ENCODE measurements at places on chromosomes 2 and 18.

GRCh38 chr2:239688122-239688681, 287.4 kb upstream of the HDAC4 start:
- no peak for DNase-seq
- H3K4me3 ChIP-seq, result no peak overlapping the region
- H3K27ac ChIP-seq, result no peak overlapping the region

DNA sequence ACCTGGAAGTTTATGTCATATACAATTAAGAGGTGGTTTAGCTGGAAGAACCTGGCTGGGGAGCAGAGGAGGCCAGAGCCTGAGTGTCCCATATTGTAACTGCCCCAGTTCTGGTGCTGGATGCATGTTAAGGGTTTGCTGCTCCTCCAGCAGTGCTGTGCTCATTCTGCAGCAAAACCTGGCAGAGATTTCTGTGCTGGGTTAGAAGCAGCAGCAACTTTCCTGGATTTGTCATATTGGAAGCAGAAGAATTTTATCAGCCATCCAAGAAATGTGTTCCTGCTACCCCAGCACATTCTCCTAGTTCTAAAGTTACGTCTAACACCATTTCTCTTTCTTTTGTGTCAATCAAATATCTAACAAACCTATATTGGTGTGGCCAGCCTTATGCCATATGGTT, 284.1 kb downstream of the TDRD15 start:
- no peak overlapping the region for H3K27ac ChIP-seq
- no peaks in the 10 kb centered on the region for H3K4me1 ChIP-seq
- H3K36me3 ChIP-seq, result no peaks in the 10 kb centered on the region
- H3K4me3 ChIP-seq, result no peak overlapping the region
- H3K27me3 ChIP-seq, result no peaks in the 10 kb centered on the region

DNA sequence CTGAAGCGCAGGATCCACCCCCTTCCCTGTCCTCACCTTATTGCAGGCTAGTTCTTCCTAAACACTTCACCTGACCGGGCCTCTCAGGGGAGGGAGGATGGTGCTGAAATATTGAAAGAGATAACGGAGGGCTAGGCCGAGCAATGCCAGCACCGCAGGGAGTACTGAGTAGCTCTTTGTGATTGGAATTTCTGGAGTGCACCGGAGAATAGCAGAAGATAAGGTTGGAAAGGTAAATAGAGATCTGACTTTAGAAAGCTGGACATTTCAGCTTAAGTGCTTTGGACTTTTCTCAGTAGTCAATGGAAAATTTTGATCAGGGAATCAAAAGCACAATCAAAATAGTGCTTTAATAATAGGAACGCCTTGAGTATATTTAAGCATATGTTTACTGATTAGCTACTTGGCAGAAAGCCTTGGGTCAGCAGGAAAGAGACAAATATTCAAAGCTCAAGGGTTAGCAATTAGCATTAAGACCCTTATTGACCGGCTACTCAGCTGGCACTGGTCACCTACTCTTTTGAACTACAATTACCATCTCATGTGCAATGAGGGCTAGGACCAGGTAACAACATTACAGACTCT, 142.9 kb upstream of the NDUFV2 start:
- no peak overlapping the region for H3K27ac ChIP-seq
- no peak overlapping the region for H3K4me3 ChIP-seq
- DNase-seq, result no peak
- no peaks in the 10 kb centered on the region for H3K27me3 ChIP-seq

DNA sequence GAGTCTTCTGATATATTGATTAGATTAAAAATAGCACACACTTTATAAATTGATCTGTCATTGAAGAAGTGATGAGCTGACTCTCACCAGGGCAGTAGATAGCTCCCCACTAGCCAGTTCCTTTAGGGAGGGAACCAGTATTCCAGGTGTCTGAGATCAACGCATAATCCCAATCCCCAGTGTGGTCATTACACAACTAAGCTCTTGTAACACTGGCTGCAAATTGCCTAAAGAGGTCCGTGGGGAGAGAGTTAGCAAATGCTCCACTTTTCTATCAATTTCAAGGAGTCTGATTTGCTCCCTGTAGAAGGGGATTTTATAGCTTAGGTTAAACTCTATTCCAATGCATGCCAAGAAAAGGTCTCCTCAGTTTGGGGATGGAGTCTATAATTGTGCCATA, 7.7 kb downstream of the SLC14A1 start:
- peaks cover 99% of the 10 kb centered on the region for H3K27me3 ChIP-seq
- no peaks in the 10 kb centered on the region for H3K4me1 ChIP-seq
- DNase-seq, result no peak
- H3K36me3 ChIP-seq, result no peaks in the 10 kb centered on the region
- no peak overlapping the region for H3K4me3 ChIP-seq
- H3K27ac ChIP-seq, result no peak overlapping the region

GRCh38 chr2:48283586-48284269, 246.2 kb upstream of the STON1 start:
- no peak for DNase-seq
- no peaks in the 10 kb centered on the region for H3K27me3 ChIP-seq
- no peaks in the 10 kb centered on the region for H3K36me3 ChIP-seq
- H3K4me3 ChIP-seq, result no peak overlapping the region
- no peaks in the 10 kb centered on the region for H3K4me1 ChIP-seq

GRCh38 chr2:222792001-222792611, 68.7 kb upstream of the ACSL3 start:
- H3K4me1 ChIP-seq, result peaks cover 51% of the 10 kb centered on the region
- peak; percentile 10 for DNase-seq

GRCh38 chr2:45754131-45755010, 102.9 kb downstream of the PRKCE start:
- no peaks in the 10 kb centered on the region for H3K27me3 ChIP-seq
- no peaks in the 10 kb centered on the region for H3K36me3 ChIP-seq
